NCI-H526 treated with DMSO at 0.1 percent for 48 hours (cell line): ENCODE measurements at places on chromosomes 7 and 10.

- no peak for DNase-seq
Measured at GRCh38 chr10:124616040-124616835, 127.9 kb downstream of the FAM53B start.

DNA sequence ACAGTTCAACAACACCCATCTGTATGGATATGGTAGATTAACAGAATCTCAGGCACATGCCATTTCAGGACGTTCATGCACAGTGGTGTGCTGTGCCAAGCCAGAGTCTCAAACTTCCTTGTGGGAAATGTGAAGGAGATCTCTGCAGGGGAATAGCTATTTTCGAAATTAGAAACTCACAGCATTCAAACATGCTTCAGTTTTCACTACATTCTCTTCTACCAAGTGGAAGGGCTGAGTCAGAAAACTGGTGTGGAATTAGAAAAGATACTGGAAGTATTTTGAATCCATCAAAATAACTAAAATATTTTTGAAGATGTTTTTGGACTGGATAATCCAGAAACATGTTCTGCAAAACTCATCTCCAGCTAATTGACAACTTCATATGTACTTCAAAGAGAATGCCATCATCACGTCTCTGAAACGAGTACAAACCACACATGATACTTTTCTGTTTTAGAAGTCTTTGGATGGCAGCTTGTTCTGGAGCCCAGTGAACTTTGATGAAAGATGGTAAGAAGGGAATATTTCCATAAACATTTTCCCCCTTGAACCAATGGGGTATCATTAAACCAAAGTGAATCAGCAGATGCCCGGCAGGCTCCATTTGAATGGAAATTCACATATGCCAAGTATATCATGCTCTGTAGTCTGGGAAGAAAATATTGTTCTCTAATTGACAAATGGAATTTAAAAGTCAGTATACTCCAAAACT is 616.3 kb upstream of the IGFBP3 start:
- no peak for DNase-seq

- DNase-seq = no peak
Measured at GRCh38 chr7:1151156-1151555, 8.8 kb downstream of the ZFAND2A start.

GRCh38 chr7:30863706-30864035 is 48.0 kb upstream of the AQP1 start:
- no peak for DNase-seq

GRCh38 chr10:62348029-62348428 is 26.1 kb upstream of the ZNF365 start:
- DNase-seq = no peak

DNA sequence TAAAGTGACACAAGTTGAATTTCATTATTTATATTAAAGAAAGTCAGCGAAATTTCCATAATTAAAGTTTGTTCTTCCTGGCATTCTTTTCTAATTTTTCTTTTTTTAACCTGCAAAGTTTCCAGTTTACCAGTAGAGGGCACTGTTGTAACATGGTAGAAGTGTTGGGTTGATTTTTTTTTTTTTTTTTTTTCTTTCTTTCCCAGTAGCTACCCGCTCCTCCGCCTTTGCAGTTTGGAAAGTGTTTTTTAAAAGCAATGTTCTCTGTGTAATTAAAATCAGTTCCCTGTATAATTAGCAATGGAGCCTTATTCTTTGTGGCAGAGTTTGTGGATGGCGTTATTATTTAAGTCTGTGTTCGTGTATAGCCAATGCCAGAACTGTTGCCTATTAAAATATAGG is 53.7 kb downstream of the TAF3 start:
- DNase-seq = no peak

DNA sequence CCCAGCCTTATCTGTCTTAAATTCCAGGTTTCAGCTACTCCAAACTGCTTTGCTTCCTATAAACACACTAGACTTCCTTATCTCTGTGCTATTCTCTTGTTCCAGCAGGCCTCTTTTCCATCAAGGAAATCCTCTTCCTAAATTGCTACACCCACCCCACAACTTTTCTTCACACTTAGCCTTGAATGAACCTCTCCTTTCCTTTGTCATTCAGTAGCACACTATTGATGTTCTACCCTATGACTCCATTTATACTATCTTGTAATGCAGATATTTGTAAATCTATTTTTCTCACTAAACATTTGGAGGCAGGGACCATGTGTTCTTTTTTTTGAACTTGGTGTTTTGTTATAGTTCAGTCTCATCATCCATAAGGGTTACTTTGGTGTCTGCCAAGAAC is 3.7 kb downstream of the SLC16A9 start:
- no peak for DNase-seq

DNA sequence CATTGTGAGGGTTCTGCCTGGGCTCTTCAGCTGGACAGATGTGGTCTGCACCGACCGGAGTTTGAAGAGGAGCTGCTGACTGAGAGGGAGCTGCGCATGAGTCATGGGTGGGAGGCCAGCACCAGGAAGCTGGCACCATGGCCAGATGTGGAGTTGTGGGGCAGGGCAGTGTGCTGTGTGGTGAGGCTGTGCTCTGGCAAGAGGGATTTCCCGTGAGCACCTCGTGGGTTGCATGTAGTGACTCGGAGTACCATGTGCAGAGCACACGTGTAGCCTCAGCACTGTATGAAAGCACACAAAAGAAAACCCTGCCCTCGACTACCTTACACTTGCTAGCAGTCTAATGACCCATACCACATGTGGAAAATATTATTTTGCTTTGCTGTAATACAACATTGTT is 103.4 kb downstream of the WNT2 start:
- no peak for DNase-seq

DNA sequence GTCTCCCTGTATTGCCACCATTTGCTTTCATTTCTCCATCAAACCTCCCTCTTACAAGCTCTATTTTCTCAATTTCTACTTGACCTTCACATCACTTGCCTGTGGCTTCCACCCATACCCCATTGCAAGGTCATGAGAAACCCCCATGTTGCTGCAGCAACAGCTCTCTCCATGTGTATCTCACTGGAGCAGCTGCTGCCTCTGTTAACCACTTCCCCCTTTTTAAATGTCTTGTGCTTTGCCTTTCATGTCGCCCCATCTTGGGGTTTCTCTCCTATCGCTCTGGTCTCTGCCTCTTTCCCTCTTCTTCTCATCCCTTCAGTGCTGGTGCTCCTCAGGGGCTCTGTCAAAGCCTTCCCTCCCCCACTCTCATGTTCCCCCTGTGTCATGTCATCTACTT is 148.8 kb downstream of the CHN2 start:
- no peak for DNase-seq

DNA sequence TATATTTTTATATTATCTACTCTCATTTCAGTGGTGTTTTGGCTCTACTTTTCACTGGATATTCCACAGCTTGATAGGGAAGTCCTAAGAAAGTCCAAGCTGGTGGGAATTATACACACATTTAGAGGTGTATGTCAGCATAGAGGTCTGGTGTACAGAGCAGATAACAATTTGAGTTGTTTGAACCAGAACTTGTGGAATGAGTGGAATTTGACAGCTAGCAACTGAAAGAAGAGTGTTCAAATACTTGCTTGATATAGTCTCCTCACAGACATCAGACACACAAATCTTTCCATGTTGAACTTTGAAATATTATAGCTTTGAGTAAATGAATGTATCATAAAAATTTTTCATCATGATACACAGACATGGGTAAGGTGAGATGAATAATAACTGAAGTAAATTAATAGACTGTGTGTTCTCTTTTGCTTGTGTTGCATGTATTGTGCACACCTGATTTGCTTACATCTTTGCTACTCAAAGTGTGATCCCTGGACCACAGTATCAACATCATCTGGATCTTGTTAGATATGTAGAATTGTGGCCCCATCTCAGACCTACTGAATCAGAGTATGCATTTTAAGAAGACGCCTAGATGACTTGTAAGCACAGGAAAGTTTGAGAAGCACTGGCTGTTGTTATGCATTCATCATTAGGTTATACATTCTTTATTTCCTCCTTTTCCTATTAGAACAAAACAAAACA is 91.5 kb downstream of the ABCA13 start:
- no peak for DNase-seq

GRCh38 chr7:149625947-149626392 is 128.4 kb upstream of the ZNF746 start:
- DNase-seq = no peak

GRCh38 chr10:3217301-3217700 is 44.7 kb upstream of the PITRM1 start:
- DNase-seq = peak; percentile 59

GRCh38 chr10:58952747-58953466 is 223.5 kb upstream of the PHYHIPL start:
- no peak for DNase-seq

GRCh38 chr10:11898033-11898371 is 74.8 kb downstream of the PROSER2 start:
- no peak for DNase-seq

- no peak for DNase-seq
Measured at GRCh38 chr7:50866343-50867033, 83.8 kb upstream of the GRB10 start.

DNA sequence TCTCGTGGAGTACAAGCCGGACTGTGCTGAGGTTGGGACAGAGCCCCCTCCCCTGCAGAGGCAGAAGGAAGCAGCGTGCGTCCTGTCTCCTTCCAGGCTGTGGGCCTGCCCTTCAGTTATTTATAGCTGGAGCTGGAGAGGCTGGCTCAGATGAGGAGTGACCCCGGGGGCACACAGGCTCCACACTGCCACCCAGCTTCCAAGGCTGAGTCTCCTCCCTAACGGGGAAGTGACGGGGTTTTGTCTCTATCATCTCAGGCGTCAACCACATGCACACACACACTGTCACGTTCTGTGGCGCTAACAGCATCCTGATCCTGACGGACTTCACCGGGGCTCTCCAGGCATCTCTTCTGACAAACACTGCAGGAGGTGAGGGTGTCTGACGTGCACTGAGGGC is 25.4 kb downstream of the AMZ1 start:
- no peak for DNase-seq
